ENCODE measurements at places on chromosomes 11 and 22.

DNA sequence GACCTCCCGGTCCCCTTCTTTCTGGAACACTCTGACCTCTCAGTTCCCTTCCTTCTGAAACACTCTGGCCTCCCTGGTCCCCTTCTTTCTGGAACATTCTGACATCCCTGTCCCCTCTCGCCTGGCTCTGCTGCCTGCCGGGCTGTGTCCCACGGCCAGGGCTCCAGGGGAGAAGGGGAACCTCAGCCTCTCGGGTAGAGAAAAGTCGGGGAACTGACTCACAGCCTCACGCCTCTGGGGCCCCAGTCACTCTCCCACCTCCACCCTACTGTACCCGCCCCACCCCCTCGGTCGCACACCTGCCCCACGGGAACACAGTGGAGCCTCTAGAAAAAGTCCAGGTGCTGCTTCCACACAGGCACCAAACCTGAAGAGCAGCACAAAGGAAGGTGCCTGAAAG, 93.3 kb downstream of the BRD1 start:
- no peak for DNase-seq

DNA sequence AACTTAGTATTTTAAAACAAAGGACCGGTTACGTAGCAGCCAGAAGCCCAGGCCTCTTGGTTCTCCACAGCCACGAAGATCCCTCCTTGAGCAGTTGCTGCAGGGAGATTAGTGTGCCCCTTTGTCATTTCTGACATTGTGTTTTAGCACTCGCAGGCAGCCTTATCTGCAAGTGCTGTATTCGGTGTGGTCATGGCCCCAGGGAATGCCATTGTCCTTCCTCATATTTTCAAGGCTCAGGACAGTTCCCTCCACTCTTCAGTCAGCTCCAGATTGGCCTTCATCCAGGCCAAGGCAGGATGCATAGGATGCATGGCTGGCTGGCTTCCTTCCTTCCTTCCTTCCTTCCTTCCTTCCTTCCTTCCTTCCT, 88.5 kb downstream of the ZBTB16 start:
- no peak for DNase-seq

- no peak for DNase-seq
Measured at GRCh38 chr11:122050021-122050690, 65.9 kb downstream of the BLID start.

GRCh38 chr11:76649011-76649410, 21.5 kb downstream of the LRRC32 start:
- DNase-seq, result no peak

- DNase-seq, result no peak
Measured at GRCh38 chr11:2928605-2929530, at the start of gene PHLDA2. Gene PHLDA2, minus strand, starts transcription at chr11:2929420. Its CDS starts 56 bp downstream, at chr11:2929364.

DNA sequence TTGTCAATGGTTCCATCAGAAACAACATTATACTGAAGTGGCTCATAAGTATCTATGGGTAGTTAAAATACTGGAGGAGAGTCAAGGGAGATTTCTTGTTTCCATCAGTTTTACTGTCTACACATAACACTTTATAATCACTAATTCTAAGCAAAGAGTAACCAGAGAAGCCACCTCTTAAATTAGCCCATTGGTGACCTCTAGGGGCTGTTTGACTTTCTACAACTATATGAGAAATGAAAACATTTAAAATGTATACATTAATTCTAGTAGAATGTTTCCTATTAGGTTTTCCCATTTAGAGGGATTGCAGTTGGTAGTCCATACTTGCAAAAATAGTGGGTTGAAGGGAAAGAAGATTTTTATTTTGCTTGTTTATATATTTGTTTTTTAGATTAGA, 504.3 kb downstream of the FAM181B start:
- DNase-seq, result no peak

DNA sequence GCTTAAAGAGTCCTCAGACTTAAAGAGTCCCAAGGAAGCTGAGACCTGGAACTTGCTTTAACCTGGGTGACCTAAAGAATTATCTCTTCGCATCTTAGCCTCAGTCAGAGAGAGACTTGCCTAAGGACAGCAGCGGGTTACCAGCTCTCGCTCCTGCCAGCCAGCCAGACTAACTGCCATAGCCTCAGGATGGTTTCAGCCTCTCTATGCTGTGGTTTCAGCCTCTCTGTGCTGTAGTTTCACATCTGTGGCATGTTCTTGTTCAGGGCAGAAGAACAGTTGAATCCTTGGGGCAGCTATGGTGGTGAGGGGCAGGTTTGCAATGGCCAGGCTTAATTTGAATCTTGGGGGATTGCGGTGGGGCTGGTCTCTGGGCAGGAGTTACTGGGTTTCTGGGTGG, 2.3 kb downstream of the FRMD8 start:
- no peak for DNase-seq

DNA sequence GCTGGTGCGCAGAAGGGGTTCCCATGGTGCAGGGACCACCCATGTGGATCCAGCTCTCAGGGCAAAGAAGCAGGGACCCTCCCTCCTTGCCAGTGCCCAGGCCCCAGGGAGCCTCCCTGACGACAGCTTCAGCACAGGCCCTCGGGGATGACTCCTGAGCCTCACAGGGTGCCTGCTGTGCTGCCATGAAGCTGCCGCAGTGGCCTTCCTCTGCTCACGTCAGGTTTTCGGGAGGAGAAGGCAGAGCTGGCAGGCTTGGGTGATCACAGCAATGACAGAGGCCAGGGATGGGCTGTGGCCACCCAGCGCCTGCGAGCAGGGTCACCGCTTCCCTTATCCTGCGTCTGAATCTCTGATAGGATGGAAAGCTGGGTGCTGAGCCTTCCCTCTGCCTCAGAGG, 276.2 kb downstream of the BRD1 start:
- no peak for DNase-seq

- DNase-seq, result no peak
Measured at GRCh38 chr22:19292458-19293230, 1.1 kb upstream of the CLTCL1 start.

DNA sequence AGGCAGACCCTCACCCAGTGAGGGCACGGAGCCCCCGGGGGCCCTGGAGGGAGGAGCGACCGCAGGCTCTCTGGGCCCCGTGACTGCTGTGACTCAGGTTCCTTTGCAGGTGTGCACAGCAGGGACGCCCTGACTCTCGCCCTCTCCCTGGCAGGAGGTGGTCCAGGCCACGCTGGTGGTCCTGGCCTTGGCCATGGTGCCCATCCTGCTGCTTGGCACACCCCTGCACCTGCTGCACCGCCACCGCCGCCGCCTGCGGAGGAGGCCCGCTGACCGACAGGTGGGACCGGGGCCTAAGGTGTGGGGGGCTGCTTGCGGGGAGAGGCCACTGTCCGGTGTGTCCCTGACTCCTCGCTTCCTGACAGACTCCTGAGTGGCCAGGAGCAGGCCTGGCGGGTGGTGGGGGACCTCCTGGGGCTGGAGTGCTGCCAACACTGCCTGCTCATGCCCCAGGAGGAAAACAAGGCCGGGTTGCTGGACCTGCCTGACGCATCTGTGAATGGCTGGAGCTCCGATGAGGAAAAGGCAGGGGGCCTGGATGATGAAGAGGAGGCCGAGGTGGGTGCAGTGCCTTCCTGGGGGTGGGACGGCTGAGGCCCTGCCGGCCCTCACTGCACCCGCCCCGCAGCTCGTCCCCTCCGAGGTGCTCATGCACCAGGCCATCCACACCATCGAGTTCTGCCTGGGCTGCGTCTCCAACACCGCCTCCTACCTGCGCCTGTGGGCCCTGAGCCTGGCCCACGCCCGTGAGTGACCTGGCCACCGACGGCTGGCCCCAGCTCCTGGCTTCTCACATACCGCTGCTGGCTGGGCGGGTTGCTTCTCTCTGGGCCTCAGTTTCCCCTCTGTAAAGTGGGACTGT, 10.9 kb downstream of the TCIRG1 start:
- no peak for DNase-seq

DNA sequence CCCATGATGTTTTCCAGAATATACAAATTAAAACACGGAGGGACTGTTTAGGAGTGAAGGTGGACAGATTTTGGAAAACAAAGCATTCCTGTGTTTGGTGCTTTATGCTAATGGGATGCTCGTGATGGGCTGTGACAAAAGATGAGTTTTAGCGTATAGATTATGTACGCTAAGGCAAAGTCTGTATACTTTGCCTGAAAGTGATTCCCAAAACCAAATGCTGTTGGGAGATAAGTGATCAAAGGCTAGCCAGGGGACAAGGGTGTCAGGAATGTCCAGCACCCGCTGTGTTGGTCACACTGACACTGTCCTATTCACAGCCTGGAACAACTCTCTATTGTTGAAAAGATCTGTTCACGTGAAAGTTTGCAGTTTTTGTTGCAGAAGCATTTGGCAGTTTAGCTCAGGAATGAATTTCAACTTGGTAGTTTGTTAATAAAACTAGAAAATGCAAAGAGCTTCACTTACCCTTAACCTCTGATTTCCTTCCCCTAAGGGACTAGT, 1.5 kb downstream of the JAM3 start:
- no peak for DNase-seq

DNA sequence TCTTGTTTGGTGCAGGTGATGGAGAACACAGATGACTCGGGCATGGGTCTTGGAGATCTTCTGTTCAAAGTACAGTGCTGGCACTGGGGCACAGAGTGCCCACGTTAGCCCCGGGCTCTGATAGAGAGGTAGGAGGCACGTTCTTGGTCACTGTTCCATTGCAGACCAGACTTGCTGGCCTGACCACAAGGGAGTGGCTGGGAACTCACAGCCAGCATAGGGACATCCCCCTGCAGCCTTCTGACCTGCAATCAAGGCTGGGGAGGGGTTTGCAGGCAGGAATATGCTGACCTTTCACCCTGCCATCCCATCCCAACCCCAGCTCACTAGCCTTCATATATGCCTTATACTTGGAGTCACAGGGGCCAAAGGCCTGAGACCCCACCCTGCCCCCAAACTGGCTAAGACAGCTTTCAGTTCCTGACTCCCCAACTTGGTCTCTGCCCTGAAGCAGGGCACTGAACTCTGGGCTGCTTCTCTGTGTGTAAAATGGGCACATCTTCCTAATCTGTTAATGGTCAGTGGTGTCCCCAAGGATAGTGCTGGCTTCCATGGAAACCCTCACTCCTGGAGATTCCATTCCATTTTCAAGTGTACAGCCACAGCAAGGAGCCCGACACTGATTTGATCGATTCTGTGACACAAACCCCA, 4.6 kb downstream of the MRPL49 start:
- no peak for DNase-seq

- no peak for DNase-seq
Measured at GRCh38 chr11:128548649-128549255, 38.6 kb downstream of the ETS1 start.

- DNase-seq, result no peak
Measured at GRCh38 chr11:44804449-44805437, 78.0 kb downstream of the TSPAN18 start.

GRCh38 chr11:108781946-108782345, 117.1 kb downstream of the DDX10 start:
- no peak for DNase-seq

Data from brain pericyte (primary cell).